Stimulated activated CD8-positive, alpha-beta memory T cell treated with anti-CD3 and anti-CD28 coated beads, Interleukin-7, amount 100 ng/mL, for 4 hours (primary cell): ENCODE measurements at places on chromosomes 2 and 18.

DNA sequence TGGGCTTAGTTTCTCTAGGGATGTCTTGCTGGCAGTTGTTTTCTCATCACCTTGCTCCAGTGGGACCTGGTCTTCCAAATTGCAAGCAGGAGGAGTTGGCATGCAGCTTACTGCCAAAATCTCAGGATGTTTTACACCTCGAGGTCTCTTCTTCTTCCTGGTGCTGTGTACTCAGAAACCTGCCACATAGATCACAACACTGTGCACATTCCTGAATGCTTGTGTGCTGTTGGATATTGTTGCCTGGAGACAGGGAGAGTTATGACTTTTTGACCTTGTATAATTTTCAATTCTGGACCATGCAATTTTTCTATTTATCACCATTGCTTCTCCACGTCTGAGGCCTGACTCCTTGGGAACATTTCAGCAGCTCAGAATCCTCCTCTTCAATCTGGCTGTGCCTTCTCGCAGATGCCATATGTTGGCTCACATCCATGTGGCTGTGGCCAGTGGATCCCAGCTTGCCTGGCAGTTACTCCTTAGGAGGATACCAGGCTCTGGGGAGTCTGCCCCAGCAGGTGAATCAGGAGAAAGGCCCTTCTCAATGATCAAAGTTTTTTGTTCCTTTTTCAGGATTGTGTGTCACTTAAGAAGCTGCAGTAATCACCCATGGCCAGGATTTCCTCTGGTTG, 489.3 kb downstream of the TSN start:
- DNase-seq, result no peak

GRCh38 chr2:179588486-179589145, 272.8 kb downstream of the ZNF385B start:
- no peak for DNase-seq

DNA sequence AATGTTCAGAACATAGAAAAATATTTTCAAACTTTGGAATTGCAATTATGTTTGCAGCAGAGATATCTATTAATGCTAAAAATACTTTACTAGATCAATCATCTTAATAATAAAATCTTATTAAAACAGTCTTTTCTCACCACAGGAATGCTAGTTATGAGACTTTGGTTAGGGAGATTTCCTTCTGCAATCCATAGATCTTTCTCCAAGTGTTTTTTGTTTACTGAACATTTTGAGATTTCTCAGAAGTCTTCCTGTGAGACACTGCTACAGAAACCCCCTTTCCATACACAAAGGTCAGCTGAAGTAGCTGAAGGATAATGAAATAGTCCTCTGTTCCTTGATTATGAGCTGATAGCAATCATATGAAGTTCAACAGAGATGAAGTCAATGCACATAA, 59.4 kb upstream of the RAPH1 start:
- no peak for DNase-seq

DNA sequence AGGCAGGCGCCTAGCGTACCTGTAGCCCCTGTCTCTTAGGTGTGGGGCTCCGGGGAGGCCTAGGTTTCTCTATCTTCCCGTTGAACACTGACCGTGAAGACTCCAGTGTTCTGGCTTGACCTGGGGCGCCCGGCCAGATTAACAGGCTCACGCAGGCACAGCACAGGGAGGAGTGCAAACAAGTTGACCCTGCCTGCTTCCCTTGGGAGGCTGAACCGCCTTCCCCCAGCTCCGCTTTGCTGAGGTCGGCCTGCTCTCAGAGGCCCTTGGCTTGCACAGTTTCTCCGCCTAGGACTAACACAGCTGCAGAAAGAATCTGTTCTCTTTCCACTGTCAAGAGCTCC, 567 bp downstream of the PCYOX1 start:
- DNase-seq, result no peak

GRCh38 chr2:240170883-240171282, 30.4 kb upstream of the OTOS start:
- DNase-seq, result no peak

DNA sequence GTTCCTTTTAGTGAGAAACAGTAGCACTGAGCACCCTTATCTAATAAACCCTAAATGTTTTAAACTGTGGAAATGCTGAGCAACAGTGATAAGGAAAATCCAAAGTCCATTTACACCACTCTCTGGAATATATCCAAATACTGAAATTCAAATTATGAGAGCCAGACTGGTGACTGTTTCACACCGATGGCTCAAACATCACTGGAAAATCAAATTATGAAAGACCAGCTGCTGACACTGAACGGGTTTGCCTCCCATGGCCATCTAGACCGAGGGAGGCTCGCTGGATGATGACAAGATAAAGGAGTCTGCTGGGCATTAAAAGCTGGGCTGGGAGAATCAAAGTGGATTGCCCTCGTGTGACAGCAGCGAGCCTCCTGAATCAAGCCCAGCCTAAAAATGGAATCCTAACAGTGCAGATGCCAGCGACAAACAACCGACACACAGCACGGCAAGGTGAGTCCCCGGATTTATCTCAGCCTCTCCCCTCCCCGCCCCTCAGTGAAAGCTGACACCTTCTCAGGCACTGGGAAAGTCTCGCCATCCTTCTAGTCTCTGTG, 30.3 kb downstream of the SERPINE2 start:
- DNase-seq, result no peak

GRCh38 chr2:236001166-236001828, 166.9 kb downstream of the GBX2 start:
- DNase-seq, result no peak

DNA sequence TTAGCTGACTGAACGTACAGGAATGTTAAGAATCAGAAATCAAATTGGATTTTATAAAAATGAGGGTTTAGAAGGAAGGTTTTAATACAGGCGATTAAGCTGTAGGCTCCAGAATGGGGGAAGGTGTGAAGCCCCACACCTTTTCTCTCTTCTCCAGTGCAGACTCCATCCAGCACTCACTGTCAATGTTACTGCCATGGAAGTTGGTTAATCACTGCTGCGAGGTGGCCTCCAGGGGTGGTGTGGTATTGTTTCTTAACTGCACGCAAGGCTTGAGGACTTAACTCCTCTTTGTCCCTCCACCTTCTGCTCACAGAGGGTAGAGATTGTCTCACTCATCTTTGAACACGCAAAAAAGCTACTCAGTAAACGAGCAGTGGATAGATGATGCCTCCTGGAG, 26.9 kb upstream of the YWHAQ start:
- DNase-seq, result no peak

- no peak for DNase-seq
Measured at GRCh38 chr2:128370468-128371247, 52.0 kb upstream of the HS6ST1 start.

DNA sequence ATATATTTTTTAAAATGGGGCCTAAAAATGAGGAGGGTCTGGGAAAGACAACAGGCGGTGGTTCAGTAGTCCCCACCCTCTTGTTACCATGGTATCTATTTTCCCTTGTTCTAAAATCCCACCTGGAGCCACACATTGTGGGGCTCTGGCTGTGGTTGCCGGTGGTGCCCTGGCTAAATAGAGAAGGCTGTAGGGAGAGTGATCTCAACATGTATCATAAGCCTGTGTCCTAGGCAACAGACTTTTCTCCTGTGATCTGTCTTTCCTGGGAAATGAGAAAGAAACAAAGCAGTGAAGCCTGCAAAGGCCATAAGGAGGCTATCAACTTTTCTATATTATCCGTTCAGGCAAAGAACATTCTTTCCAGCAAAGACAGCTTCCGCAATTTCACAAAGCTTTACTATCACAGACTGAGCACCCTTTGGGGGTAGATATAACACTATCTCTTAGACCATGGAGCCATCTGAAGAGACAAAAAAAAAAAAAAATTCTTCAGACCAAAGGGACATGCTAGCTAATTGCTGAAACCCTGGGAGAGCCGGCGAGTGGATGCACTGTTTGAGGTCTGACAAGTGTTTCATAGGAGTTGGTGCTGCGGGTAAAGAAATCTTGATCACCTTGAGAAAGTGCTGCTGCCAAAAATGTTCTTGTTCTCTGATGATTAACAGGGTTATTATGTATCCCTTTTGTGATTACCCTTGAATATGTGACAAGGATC, 879.2 kb upstream of the DDX18 start:
- no peak for DNase-seq

DNA sequence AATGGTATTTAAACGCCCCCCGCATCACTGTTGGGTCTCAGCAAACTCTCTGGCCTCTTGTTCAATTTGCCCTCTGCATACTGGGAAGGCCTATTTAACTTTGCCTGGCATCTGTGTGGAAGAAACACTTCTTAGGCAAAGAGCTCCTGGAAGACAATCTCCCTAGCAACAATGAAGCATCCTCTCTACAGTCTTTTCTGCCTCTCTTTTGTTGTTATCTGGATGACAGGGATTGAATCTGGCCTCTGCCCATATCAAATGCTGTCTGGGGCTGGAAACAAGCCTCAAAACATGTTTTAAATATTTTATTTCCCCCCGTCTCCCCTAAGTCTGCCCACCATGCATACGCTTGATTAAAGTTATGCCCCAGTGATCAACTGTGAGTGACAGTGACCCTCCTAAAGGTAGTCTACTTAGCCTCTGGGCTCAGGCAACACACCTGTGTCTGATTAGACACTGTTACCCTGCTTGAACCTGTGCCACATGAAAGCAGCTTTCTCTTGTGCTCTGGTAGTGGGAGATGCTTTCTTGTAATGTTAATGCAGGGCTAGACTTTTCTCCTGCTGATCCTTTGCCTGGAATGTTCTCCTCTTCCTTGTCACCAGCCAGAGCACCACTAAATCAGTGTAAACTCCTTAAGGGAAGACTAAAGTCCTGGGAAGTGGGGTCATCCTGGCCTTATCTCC, 34.9 kb downstream of the CDC42EP3 start:
- no peak for DNase-seq

DNA sequence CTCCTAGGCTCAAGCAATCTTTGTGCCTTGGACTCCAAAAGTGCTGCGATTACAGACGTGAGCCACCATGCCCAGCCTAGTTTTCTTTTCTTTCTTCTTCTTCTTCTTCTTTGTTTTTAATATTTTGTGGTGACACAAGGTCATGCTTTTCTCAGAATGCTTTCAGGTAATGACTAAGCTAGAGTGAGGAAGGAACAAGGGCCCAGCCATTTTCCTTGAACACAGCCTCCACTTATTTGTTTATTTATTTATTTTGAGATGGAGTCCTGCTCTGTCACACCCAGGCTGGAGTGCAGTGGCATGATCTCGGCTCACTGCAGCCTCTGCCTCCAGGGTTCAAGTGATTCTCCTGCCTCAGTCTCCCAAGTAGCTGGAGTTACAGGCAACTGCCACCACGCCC, 74.3 kb upstream of the ST3GAL5 start:
- DNase-seq, result no peak

GRCh38 chr2:3356799-3357198, 20.8 kb downstream of the EIPR1 start:
- DNase-seq, result no peak

DNA sequence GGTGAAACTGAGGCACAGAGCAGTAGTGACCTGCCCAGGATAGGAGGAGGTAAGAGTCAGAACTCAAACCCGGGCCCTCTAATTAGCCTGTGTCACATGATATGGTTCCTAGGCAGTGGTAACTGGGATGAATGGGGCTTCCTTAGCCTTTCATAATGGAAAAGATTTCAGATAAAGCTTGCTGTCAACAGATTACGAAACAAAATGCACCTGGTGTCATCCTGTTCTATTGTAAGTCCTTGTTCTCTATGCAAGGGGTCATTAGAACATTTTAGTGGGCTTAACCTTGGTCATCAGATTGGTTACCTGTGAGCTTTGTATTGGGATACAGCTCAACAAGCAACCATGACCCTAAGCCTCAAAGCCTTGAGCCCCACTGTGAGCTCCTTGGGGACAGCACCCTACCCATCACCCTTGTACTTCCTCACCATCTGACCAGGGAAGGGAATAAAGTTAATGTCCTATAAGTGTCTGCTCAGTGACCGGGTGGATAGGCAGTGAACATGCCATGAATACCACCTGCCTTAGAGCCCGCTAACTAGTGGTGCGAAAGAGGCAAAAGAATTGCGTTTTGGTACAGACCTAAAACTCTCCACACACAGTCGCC, 70.3 kb upstream of the RMDN2 start:
- DNase-seq, result no peak

- DNase-seq, result no peak
Measured at GRCh38 chr18:7662866-7663265, 95.8 kb downstream of the PTPRM start.

DNA sequence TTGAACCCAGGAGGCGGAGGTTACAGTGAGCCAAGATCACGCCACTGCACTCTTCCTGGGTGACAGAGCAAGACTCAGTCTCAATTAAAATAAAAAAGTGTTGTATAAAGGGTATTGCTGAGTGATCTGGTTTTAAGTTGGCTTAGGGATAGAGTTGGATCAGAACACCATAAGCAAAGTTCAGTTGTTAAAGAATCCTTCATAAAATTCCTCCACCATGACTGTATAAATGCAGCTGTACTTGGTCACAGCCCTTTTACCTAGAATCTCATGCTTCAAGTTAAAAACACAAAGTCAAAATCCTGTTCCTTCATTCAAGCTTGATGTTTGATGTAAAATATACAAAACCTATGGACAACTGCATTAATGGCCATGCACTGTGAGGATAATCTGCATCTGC, 33.4 kb upstream of the PNO1 start:
- DNase-seq, result no peak

DNA sequence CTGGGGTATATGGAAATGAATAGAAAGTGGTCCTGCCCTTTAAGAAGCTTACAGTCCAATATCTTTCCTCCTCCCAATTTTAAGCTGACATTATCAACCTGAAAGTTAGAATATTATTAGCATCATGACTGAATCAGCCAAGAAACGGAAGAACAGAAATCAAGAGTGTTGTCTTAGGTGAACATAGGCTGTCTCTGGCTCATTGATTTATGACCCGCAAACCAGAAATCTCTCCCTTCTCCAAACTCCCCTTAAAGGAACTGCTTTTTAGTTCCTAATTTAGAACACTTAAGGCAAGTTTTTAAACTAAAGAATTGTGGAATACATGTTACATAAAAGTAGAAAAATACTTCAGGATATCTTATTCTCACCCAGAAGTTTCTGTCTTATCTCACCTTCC, 62.7 kb downstream of the MYO3B start:
- no peak for DNase-seq

DNA sequence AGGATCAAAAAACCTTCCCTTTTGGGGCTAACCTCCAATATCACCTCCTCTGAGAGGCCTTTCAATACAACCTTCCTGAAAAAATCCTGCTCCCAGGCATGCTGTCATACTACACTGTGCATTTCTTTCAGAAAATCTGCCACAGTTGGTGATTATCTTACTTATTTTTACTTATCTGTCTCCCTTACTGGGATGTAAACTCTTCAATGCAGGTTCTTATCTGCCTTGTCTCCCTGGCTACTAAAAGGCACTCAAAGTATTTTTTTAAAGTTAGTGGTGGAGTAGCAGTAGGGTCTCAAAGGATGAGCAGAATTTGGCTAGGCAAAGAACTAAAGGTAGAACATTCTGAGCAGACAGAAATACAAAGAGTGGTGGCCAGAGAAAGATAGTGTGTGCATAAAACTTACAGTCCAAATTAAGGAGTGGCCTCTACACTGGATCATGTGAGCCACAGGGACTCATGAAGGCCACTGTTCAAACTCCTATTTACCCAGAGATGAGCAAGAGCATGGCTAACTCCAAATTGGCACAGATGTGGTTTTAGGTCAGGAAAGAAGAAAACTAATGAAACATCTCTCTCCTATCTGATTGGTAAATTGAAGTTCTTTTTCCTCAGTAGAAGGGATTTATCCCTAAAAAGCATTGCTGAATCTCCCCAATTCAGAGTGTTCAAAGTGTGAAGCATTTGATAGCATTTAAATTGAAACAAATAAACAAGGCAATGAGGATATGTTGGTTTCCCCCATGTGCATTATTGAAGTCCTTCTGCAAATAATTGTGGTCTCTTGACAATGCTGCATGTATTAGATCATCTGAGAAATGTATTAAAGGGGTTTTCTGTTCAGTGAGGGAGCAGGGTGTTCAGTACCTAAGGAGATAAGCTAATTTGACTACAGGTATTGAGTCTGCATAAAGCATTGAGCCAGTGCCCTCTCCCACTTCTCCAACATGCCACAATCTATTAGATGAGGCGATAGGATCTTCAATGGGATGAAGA, 285.5 kb downstream of the MREG start:
- no peak for DNase-seq
